IMR-90 (cell line): ENCODE measurements at places on chromosomes 3 and 15. TPM values are rescaled to one million over a fixed set of nuclear protein-coding genes. Genes with fewer than 3 reads are reported as not detected.

Gene PPCDC
- total RNA-seq, result 5.6 and 13.3 TPM in 2 replicates

Gene FBXW12
- not detected in 2 replicates for total RNA-seq

GRCh38 chr15:88274553-88275460, 18.3 kb upstream of the NTRK3 start:
- H3K27me3 ChIP-seq, result no peaks in the 10 kb centered on the region; the same call in 1 of the 2 replicates
- H3K36me3 ChIP-seq, result no peaks in the 10 kb centered on the region
- H3K4me1 ChIP-seq, result no peaks in the 10 kb centered on the region
- H3K27ac ChIP-seq, result no peak overlapping the region
- H3K4me3 ChIP-seq, result no peak overlapping the region
- DNase-seq, result peak; percentile 50

- H3K36me3 ChIP-seq, result no peaks in the 10 kb centered on the region
- no peak for DNase-seq
- H3K27ac ChIP-seq, result no peak overlapping the region
- H3K4me1 ChIP-seq, result no peaks in the 10 kb centered on the region
Measured at GRCh38 chr3:82386647-82387046, 625.2 kb upstream of the GBE1 start.
